Immature natural killer cell (primary cell): ENCODE measurements at places on chromosomes 6 and 20.

GRCh38 chr6:74551896-74552295, 654.0 kb downstream of the COL12A1 start:
- DNase-seq = no peak

DNA sequence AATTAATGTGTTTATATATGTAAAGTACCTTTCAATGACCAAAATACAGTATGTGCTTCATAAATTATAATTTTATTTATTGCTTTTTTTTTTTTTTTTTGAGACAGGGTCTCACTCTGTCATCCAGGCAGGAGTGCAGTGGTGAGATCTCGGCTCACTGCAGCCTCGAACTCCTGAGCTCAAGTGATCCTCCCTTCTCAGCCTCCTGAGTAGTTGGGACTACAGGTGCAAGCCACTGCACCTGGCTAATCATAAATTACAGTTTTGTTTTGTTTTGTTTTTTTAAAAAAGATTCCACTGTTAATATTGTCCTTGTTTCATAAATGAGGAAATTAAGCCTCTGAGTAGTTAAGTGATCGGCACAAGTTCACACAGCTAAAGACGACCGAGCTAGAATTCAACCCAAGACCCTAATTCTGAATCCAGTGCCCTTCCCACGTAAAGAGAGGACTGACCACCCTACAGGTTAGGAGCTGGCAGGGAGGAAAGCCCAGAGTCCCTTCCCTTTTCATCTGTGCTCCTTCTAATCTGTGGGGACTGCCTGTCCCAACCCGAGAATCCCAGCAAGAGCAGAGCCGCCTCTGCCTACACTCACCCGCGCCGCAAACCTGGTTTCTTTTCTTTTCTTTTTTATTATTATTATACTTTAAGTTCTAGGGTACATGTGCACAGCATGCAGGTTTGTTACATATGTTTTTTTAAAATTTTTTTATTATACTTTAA, 8.5 kb upstream of the GDF5 start:
- no peak for DNase-seq

GRCh38 chr20:10665791-10666190, 8.0 kb downstream of the JAG1 start:
- no peak for DNase-seq

DNA sequence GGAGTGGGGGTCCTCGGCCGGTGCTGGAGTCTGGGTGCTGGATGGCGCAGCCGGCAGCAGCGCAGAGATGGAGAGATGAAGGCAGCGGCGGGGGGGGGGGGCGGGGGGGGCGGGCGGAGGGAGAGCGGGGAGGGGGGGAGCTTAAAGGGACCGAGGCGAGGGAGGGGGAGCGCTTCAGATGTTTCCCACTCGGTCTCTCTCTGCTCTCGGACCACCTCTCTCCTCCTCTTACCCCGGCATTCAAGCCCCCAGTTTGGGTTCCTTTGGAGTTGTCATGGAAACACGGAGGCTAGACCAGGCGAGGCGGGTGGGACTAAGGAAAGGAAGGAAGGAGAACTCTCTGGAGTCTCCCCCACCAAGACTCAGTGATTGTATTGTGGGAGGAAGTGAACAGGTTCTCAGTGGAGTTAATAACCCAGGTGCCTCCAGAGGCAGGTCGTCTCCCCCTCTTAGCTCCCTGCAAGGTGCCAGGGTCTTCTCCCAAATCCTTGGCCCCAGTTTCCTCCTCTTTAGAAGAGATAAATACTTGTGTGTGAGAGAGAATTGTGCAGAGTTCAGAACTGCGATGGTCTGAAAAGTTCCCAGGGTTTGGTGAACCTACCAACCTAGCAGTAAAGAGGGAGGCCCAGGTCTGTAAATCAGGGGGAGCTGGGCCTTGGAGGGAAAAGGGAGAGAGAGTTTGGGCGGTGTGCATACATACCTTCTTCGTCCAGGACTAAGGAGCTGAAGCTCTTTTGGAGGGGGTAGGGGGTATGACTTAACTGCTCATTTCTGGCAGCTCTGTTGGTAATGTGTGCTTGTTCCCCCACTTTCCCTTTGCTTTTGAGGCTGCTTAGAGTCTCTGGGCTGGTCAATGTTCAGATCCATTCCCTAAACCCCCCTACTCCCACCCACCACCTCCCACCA, at the start of gene PRRT1:
TSS of gene PRRT1 (minus strand) at position 77 of the 906 bp plus-strand sequence. CDS start 112 bp downstream, outside the sequence.
- no peak for DNase-seq

GRCh38 chr20:61628480-61628879, 376.4 kb downstream of the CDH4 start:
- DNase-seq = no peak

- DNase-seq = no peak
These were observed 155.1 kb downstream of the CDC5L start for GRCh38 chr6:44542401-44543116.

DNA sequence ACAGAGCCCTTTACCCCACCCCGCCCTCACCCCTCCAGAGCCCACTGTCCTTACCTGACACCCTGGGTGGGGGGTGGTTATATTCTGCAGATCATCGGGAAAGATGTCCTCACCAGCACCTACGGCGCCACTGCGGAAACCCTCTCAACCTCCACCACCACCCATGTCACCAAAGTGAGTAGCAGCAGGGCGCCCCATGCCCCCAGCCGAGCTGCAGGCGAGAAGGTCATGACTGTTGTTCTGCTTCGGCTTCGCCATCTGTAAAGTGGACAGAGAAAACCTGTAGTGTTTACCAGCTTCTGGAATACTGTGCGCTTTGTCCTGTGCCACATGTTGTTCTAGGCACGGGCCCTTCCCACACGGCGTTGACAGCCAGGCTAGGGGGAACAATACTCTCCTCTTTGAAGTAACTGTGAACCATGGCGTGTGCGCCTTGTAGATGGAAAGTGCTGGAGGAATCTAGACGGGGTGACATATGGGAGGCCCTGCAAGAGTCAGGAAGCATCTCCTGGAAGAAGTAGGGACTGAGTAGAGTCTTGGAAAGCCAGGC, 16.5 kb upstream of the AAR2 start:
- no peak for DNase-seq

DNA sequence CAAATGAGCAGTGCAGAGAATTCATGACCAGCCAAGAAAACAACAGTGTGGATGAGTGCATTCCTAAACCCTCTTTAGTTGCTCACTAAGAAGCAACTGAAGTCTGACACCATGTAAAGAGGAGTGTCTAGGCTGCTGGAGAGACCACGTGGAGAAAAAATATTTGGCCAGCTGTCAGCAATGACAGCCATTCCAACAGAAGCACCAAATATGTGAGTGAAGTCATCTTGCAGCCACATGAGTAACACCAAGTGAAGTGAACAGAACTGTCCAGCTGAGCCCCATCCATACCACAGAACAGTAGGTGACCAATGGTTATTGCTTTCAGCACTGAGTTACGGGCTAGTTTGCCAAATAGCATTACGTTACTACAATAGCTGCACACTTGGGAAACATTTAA, 89.4 kb downstream of the TBXT start:
- no peak for DNase-seq

- no peak for DNase-seq
These were observed 14.9 kb upstream of the HDDC2 start for GRCh38 chr6:125316621-125317020.

DNA sequence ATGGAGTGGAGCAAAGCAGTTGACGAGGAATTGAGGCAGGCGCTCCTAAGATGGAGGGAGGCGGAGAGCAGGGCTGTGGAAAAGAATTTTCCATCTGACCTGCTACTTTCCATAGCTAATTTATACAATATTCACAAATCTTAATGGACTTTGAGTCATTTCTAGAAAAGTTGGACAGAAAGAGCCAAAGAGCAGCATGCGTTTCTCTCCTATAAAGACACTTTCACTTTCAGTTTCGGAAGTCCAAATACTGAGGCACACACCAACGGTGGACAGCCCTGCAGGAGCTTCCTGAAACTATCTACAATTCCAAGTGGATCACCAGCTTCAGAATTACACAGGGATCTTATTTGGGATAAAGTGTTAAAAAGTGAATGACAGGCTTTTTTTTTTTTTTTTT, 43.5 kb downstream of the PANK2 start:
- DNase-seq = no peak

- DNase-seq = no peak
These were observed 10.5 kb upstream of the KIAA1755 start for GRCh38 chr20:38270869-38271605.

DNA sequence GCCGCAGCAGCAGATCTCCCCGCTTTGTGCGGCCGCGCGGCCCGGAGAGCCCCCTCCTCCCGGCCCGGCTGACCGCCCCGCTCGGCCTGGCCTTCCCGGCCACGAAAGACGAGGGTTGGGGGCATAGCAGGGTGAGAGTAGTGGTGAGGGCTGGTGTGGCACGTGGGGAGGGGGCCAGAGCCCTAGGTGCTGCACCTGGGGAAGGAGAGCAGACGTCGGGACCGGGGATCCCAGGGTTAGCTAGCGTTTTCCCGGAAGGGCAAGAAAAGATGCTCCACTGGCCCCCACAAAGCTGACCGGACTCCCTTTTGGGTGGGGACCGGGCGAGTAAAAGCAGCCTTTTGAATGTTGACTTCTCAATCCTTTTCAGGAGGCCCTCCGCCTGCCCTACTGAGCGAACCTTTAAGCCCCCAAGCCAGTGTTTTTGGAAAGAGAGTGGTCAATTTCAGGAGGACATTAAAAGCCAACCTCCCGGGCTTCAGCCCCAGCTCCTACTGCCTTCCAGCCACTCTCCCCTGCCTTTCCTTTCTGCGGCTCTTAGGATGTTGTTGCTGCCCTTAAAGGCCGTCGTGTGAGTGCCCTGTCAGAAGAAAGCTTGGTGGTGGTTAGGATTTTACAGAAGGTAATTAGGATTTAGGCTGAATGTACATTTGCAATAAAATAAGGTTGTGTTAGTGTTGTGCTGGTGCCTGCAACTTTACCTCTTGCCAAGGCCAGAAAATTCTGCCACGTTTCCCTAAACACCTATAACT, 648 bp upstream of the BACH2 start:
- no peak for DNase-seq

GRCh38 chr6:77089776-77090175, 373.5 kb downstream of the HTR1B start:
- no peak for DNase-seq

DNA sequence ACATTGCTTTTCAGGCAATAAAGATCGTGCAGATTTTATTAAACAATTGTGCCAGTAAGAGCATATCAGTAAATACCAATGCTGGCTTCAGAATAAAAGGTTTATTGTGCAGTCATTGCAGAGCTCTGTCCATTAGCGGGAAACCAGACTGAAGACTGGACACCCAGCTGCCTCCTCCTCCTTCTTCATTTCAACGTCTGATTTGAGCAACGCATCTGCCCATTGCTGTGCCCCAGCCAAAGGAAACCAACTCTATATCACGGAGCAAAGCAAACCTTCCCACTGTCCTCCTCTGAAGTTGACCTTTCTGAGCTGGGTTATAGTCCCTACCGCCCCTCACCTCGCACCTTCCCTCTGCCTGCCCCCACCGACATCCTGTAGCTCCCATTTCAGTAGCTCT, 80.8 kb downstream of the SLC22A23 start:
- DNase-seq = no peak

DNA sequence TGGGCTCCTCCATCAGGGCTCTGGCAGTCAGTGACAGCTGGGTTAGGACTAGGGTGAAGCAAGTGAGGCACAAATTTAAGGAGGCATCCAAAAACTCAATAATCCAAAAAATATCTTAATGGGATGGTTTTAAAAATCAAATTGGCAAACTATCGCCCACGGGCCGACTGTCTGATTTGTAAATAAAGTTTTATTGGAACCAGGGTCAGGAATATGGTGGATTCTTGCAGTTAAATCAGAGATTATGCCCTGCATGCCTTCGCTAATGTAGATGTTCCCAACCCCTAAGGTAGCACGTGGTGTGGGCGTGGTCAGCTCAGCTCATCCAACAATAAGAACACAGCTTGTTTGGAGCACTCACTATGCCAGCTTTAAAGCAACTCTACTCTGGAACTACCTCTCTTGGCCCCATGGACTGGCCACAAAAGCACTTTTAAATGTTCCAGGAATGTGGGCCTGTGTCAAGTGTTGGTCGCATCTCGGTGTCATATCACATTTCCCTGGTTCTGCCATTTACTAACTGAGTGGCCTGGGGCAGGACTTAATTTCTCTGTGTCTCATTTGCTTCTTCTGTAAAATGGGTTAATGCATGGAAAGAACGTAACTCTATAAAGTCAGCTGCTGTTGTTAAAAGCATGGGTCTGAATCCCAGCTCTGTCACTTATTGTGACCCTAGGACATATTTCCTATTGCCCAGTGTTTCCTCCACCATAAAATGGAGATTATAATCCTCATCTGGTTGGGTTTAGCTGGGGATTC, 7.0 kb downstream of the TP53RK start:
- DNase-seq = no peak

GRCh38 chr6:105193647-105194046, 13.8 kb upstream of the POPDC3 start:
- no peak for DNase-seq

GRCh38 chr6:79898076-79898475, 49.3 kb downstream of the ELOVL4 start:
- DNase-seq = no peak

GRCh38 chr6:1130709-1131108, 181.2 kb upstream of the FOXQ1 start:
- DNase-seq = no peak

- DNase-seq = no peak
These were observed 128.9 kb upstream of the SHLD1 start for GRCh38 chr20:5621305-5621704.

- DNase-seq = no peak
These were observed 184.7 kb upstream of the RALGAPA2 start for GRCh38 chr20:20897145-20897544.

DNA sequence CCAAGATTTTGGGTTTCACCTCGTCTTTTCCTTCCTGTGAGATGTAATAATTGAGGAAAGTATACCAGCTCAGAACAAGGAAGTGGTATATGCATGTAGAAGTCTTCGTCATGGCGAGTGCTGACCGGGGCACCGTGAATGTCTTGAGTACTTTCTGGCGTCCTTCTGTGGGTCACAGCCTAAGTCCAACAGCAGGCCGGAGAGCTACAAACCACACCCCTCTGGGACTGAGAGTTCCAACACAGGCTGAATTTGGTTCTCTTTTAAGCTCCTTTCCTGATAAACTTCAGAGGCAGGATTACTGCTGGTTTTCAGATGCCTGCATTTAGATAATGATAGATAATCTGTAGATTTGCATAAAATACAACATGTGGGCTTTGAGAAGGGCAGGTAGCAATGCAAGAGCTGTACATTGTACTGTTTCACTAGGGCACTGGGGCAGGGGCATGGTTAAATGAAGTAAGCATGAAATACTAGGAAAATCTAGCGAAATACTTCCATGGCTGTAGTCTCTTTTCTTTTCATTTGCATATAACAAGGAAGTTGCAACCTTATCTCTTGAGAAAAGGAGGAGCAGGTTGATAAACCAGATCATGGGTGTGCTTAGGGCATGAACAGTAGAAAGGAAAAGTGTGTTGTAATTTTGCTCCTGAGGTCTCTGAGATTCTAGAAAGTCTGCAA, at the start of gene ADTRP:
TSS of gene ADTRP (minus strand) at position 156 of the 681 bp plus-strand sequence. CDS start at position 112, 44 bp downstream.
- DNase-seq = no peak

DNA sequence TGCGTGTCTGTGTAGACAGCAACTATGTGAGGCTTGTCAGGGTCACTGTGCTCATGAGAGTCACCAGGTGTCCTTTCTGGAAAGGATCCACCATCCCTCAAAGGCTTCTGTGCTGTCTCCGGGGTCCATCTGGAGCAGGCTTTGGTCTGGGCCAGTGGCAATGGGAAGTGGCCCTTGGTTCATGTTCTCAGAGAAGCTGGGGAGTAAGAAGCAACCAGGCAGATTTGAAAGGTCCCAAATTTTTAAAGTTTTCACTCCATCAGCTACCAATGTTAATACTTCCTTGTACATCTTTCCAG, 68.2 kb downstream of the GCNT2 start:
- no peak for DNase-seq
